Heart left ventricle (tissue), 16 donors: ENCODE measurements at places on chromosomes 16 and 17. TPM values are rescaled to one million over a fixed set of nuclear protein-coding genes. Genes with fewer than 3 reads are reported as not detected.
A peak's percentile ranks its signal among the peaks of the same experiment; 100 is the strongest.

DNA sequence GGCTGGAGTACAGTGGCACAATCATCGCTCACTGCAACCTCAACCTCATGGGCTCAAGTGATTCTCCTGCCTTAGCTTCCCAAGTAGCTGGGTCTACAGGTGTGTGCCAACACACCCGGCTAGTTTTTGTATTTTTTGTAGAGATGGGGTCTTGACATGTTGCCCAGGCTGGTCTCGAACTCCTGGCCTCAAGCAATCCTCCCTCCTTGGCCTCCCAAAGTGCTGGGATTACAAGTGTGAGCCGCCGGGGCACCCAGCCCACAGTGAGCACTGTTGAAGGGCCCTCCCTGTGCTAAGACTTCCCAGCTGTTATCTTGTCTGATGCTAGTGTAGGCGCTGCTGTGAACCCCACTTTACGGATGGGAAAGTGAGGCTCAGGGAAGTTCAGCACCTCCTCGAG is 8.0 kb downstream of the CASKIN1 start:
- H3K27me3 ChIP-seq, result no peaks in the 10 kb centered on the region
- H3K4me3 ChIP-seq, result no peak overlapping the region
- H3K4me1 ChIP-seq, result no peaks in the 10 kb centered on the region
- H3K36me3 ChIP-seq, result no peaks in the 10 kb centered on the region
- DNase-seq, result no peak
- no peak overlapping the region for H3K27ac ChIP-seq

- H3K4me3 ChIP-seq, result no peak overlapping the region
- no peaks in the 10 kb centered on the region for H3K36me3 ChIP-seq
- no peak for DNase-seq
- no peaks in the 10 kb centered on the region for H3K4me1 ChIP-seq
- H3K27ac ChIP-seq, result no peak overlapping the region
These were observed 73.7 kb downstream of the CNGB1 start for GRCh38 chr16:57897053-57897784.

DNA sequence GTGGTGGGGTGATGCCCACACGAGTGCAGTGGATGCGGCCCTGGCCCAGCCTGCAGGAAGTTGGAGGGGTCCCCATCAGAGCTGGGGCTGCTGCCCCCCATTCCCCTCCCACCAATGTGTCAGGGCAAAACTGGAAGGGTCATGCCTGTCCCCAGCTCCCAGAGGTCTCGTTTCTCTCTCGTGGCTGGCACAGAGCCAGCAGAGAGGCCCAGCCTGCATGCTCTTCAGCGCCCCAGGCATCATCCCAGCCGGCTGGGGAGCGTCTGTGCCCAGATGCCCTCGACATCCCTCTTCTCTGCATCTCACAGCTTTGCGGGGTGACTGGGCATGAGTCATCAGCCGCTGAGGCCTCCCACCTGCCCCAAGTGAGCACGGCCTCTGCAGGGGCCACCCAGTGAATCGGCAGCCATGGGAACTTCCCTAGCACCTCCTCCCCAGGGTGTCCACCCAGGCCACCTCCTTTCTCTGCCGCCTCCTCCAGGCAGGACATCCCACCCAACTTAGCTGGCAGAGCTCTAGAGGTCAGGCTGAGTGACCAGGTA is 9.8 kb upstream of the CSNK1D start:
- no peak for DNase-seq
- no peaks in the 10 kb centered on the region for H3K36me3 ChIP-seq
- H3K4me1 ChIP-seq, result peaks cover 7% of the 10 kb centered on the region
- H3K4me3 ChIP-seq, result no peak overlapping the region
- H3K27me3 ChIP-seq, result no peaks in the 10 kb centered on the region

DNA sequence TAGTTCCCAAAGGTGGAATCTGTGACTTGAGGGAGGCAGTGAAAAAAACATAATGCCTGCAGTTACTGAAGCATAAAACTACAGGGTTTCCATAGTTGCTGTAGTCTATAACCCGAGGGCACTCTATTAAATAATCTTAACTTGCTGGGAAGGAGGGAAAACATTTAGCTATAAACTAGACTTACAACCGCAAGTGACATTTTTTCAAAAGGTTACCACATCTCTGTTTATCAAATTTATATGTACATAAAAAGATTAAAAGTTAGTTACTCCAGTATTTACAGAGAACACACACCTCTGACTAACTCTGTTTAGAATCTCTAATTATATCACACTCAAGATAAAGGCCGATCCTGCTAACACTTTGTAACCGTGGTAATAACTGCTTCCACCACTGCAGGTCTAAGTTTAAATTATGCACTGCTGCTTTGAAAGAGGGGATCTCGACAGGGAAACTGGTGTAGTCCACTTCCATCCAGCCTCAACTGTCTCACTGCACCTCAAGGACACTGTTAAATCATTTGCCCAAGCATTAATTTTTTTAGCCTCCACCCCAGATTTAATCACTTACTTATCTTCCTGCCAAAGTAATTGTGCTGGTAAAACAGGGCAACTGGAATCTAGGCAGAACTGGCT is 14.6 kb downstream of the KCNJ16 start:
- H3K27ac ChIP-seq, result no peak overlapping the region
- H3K4me1 ChIP-seq, result no peaks in the 10 kb centered on the region
- DNase-seq, result no peak
- no peaks in the 10 kb centered on the region for H3K36me3 ChIP-seq

DNA sequence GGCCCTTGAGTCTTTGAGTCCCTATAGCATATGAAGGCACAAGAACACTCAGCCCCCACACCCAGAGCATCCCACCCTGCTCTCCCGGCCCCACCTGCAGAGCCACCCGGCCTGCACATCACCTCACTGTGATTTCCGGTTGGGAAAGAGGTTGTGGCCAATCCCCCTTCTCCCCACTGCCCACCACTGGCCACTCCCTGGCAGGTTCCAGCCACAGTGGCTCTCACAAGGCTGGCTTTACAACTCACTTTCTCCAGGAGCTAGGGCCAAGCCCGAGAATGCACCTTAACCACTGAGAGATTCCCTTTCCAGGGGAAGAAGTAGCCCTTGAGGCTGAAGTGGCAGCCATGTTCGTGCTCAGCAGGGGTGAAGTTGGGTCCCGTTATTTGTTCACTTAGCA is 123.9 kb downstream of the C16orf78 start:
- H3K36me3 ChIP-seq, result no peaks in the 10 kb centered on the region
- no peak overlapping the region for H3K27ac ChIP-seq
- H3K27me3 ChIP-seq, result no peaks in the 10 kb centered on the region
- peaks cover 2% of the 10 kb centered on the region for H3K4me1 ChIP-seq
- no peak overlapping the region for H3K4me3 ChIP-seq

DNA sequence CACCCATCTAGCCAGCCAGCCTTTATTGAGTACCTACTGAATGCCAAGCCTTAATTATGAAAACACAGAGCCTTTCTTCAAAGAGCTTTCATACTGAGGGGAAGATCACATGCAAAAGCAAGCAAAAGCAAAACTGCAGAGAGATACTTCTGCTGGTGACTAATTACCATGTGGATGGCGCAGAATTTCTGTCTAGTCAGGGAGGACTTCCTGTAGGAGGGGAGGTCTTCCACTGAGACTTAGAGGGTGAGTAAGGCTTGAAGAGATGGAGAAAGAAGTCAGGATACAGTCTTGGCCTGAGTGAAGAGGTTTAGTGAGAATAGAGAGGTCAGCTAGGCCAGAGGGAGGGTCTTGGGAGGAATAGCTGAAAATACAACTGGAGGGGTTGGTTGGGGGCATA is 53.9 kb upstream of the CCL2 start:
- H3K36me3 ChIP-seq, result no peaks in the 10 kb centered on the region
- H3K27ac ChIP-seq, result no peak overlapping the region
- H3K4me3 ChIP-seq, result no peak overlapping the region
- no peaks in the 10 kb centered on the region for H3K4me1 ChIP-seq

DNA sequence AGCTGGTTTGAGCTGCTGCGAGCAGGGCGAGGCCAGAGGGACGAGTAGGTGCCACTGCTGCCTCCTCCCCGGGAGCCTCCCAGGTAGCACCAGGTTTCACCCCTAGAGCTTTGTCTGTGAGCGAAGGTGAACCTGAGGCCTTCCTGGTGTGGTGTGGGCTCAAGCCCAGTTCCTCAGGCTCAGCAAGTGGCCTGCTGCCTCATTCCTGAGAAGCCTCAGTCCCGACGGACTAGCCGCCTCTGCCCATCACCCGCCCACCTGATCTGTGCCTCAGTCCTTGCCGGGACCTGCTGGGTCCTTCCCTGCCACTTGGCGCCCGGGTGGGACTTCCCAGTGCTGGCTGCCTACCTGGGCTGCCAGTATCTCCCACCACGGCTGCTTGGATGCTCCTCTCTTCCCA is 1.7 kb downstream of the NLRC3 start:
- no peak for DNase-seq
- H3K27me3 ChIP-seq, result no peaks in the 10 kb centered on the region
- H3K27ac ChIP-seq, result no peak overlapping the region
- H3K4me1 ChIP-seq, result no peaks in the 10 kb centered on the region
- peak overlapping the region; percentile 58 for H3K4me3 ChIP-seq

DNA sequence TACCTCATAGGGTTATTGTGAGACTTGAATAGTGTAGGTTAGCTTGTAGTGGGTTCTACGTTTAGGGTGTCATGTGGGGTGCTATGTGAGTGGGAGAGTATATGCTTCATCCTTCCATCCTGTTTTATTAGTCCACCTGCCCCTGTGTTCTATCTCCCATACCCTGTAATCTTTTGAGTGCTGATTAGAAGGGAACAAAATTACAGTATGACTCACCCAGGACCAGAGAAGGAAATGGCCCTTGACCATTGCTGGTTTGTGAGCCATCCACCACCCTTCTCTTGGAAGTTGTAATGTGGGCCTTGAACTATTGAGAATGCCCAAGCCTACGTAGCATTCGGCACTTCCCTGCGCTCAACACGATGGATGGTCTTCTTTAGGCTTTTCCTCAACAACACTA is 17.1 kb downstream of the SAP30BP start:
- H3K4me3 ChIP-seq, result no peak overlapping the region
- no peak for DNase-seq
- H3K27ac ChIP-seq, result no peak overlapping the region
- H3K4me1 ChIP-seq, result peaks cover 2% of the 10 kb centered on the region

DNA sequence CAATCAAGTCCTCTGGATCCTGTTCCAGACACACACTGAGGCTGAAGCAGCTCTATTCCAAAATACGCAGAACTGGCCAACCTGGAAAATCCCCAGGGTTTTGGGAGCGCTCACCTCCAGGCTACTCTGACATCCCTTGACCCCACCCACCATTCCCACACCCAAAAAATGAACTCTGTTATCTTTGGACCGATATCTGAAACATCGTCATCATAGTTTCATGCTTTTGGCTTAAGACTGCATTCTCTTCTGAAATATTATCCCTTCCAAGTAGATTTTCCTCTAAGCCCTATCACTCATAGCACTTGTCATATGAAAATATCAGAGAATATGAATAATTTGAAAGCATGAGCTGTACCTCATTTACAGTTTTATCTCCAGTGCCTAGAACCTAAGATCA is 34.7 kb downstream of the VAT1L start:
- H3K27ac ChIP-seq, result no peak overlapping the region
- no peaks in the 10 kb centered on the region for H3K27me3 ChIP-seq
- H3K4me1 ChIP-seq, result no peaks in the 10 kb centered on the region

GRCh38 chr16:87160234-87160636 is 157.0 kb downstream of the C16orf95 start:
- no peaks in the 10 kb centered on the region for H3K27me3 ChIP-seq
- H3K4me1 ChIP-seq, result no peaks in the 10 kb centered on the region
- H3K27ac ChIP-seq, result no peak overlapping the region
- no peak overlapping the region for H3K4me3 ChIP-seq

GRCh38 chr16:2027024-2028010 is 615 bp downstream of the NHERF2 start:
- peaks cover 76% of the 10 kb centered on the region for H3K4me1 ChIP-seq
- DNase-seq, result no peak
- H3K27me3 ChIP-seq, result no peaks in the 10 kb centered on the region
- H3K36me3 ChIP-seq, result peaks cover 24% of the 10 kb centered on the region
- H3K27ac ChIP-seq, result peak overlapping the region; percentile 97

DNA sequence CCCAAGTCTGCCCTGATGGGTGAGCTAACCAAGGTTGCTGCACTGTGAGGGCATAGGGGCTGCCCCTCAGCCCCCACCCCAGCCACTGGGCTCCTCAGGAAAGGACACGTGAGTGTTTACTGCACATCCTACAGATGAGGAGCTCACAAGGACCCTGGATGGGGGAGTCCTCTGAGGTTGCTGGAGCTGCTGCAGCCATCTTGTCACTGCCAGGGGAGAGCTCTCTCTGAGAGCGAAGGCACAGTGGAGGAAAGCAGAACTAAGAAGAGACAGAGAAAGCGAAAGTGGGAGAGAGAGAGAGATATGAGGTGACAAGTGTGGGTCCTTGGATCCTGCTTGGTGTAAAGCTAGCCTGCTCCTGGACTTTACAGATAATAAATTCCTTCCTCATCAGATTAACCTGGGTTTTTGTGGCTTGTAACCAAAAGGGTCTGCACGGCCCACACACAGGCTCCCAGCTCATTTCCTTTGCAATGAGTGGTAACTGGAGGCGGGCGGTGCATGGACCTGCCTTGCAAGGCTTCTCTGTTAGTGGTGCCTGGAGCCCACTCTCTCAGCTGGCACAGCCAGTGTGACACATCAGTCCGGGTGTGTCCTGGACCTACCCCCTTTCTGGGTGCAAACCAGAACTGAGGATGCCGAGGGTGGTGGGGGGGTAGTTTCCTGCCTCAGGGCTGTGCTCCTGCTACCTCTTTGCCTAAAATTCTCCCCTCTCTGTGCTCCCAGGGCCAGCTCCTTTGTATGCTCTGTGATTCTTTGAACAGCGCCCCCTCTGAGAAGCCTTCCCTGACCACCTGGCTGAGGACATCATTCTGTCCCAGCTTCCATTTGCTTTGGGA is 14.2 kb downstream of the SNX20 start:
- no peaks in the 10 kb centered on the region for H3K27me3 ChIP-seq
- H3K4me3 ChIP-seq, result no peak overlapping the region
- H3K36me3 ChIP-seq, result no peaks in the 10 kb centered on the region
- H3K27ac ChIP-seq, result no peak overlapping the region
- H3K4me1 ChIP-seq, result no peaks in the 10 kb centered on the region
- no peak for DNase-seq

GRCh38 chr17:39196808-39197291 is 619 bp downstream of the CACNB1 start:
- DNase-seq, result no peak
- H3K27me3 ChIP-seq, result no peaks in the 10 kb centered on the region
- no peak overlapping the region for H3K27ac ChIP-seq
- peaks cover 20% of the 10 kb centered on the region for H3K4me1 ChIP-seq

DNA sequence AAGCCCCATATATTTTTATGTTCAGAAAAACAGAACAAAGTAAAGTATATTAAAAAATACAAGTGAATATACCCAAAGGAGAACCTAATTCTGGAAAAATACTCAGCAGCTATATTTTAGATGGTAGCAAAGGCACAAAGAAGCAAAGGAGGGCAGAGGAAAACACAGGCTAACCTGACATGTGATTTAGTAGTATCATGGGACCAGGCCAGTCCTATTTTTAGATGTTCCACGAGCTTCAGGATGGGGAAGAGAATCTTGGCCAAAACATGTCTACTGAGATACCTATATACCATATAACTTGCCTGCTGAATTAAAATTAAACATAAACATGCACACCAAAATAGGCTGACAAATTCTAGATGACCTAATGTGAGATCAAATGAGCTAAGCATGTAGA is 32.9 kb downstream of the SMYD4 start:
- peaks cover 33% of the 10 kb centered on the region for H3K4me1 ChIP-seq
- peak overlapping the region; percentile 77 for H3K27ac ChIP-seq
- H3K36me3 ChIP-seq, result peaks cover 8% of the 10 kb centered on the region
- H3K27me3 ChIP-seq, result no peaks in the 10 kb centered on the region

GRCh38 chr17:28599311-28600184 is 723 bp upstream of the SPAG5 start:
- no peaks in the 10 kb centered on the region for H3K36me3 ChIP-seq
- peak overlapping the region; percentile 63 for H3K4me3 ChIP-seq
- no peaks in the 10 kb centered on the region for H3K27me3 ChIP-seq
- DNase-seq, result peak; percentile 53
- H3K4me1 ChIP-seq, result peaks cover 10% of the 10 kb centered on the region

Gene KRT40
- not detected for total RNA-seq

Gene TBC1D3I
- 0.26 TPM for total RNA-seq

Gene RAC3
- total RNA-seq, result 1.1 TPM

Gene OR3A2
- not detected for total RNA-seq

Gene SCNN1B
- total RNA-seq, result 0.71 TPM

Gene SLC47A2
- total RNA-seq, result not detected
